Stimulated activated CD8-positive, alpha-beta memory T cell treated with anti-CD3 and anti-CD28 coated beads, Interleukin-2, amount 100 ng/mL, for 1 hour (primary cell): ENCODE measurements at places on chromosomes 1 and 21.

DNA sequence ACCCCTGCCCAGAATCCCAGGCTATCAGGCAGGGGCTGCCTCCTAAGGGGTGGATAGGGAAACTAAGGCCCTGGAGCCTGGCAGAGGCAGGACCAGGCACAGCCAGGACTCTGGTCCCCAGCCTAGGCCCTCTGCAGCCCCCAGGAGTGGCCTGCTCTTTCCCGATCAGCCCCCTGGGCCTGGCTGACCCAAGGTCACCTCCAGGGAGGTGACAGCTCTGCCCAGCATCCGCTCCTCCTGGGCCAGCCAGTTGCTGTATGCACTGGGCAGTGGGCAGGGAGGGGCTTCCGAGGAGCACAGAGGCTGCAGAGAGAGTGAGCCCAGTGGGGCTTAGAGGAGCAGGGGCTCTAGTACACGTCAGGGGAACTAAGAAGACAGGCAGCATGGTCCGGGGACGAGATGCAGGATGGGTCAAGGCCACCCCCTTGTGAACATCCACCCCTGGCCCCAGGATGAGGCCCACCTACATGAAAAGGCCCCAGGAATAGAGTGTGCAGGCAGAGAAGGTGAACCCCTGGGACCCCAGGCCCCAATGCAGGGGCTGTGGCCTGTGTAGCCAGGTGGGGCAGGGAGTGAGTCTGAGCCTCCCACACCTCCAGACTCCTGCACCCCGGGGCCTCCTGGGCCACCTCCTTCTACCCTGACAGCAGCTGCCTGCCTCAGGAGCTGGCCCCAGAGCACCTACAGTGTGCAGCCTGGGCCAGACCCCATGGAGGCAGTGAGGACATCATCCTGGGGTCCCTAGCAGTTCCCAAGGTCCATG lies 32.8 kb downstream of the WNT9A start:
- no peak for DNase-seq

DNA sequence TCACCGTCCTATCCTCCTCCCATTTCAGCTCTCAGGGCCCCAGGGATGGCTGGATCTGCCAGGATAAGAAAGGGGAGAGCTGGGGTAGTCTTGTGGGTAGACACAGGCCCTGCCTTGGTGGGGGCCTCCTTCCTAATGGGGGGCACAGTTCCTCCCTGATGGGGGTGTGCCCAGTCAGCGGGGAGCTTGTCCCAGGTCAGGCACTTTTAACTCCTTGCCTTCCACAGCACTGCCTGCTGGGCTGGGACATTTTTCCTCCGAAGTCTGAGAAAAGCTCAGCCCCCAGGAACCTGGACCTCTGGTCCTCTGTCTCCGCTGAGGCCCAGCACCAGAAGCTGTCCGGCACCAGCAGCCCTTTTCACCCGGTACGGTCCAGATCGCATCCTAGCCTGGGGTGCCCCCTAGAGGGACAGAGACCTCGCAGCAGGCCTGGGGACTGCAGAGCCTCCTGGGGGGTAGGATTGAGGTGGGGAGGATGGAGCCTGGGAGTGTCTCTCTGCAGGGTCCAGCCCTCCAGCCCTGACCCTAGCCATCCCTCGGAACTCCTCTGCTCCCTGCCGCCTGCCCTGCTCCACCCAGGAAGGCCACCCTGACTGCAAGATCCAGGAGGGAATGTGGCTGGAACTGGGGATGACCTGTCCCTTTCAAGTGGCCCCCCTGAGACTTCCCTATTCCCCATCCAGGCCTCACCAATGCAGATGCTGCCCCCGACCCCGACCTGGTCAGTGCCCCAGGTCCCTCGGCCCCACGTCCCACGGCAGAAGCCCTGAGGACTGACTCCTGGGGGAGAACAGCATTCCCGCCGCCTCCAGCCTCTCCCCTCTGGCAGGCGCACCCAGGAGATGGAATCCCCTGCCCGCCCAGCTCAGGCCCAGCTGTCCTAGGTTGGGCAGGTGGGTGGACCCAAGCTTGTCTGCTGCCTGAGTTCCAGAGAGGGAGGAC lies 12.0 kb downstream of the MIIP start:
- DNase-seq: no peak

- DNase-seq: no peak
Observed at GRCh38 chr1:41856944-41857285, 61.8 kb downstream of the HIVEP3 start.

DNA sequence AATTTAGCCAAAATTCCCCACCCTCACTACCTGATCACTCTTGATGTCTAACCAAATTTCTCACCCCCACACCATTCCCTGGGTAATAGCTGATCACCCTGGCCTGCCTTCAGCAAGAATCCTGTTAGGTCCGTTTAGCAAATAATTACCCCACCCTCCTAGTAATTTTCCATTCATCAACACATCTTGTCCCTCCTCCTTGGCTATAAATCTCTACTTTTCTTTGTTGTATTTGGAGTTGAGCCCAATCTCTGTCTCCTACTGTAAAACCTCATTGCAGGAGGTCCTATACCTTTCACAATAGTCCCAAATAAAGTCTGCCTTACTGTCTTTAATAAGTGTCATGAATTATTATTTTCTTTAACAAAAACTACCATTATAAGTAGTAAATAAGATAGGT lies 6.9 kb upstream of the PRKAA2 start:
- no peak for DNase-seq

DNA sequence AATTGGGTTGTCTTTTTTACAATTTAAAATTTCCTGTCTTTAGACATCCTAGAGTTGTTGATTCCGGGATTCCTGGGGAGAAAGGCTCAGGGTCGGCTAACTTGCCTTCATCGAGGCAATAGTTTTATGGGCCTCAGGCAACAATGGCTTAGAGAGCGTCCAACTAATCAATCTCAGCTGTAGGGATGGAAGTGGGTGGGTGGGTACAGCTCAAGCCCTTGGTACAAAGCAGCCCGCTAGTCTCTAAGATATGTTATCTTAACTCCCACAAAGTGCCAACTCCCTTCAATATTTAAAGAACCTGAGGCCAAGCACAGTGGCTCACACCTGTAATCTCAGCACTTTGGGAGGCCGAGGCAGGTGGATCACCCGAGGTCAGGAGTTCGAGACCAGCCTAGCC lies 6.9 kb upstream of the FMN2 start:
- DNase-seq: no peak

GRCh38 chr1:169121146-169121923 lies 14.8 kb downstream of the ATP1B1 start:
- no peak for DNase-seq

DNA sequence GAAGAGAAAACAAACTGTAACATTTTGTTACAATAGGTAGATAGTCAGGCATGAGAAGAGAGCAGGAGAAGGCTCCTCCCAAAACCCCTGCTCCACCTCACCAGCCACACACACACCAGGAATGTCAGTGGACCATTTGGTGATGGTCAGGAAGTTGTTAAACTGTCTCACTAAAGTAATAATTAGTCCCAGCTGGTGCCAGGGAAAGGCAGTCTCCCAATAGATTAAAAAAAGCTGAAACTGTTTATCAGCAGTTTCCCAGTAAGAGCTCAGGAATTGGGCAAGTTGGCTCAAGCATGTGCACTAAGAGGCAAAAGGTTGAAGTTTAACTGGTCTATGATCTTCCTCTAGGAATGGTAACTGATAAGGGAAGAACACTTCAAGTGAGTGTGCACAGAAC lies 249.6 kb downstream of the COL11A1 start:
- no peak for DNase-seq

- no peak for DNase-seq
Observed at GRCh38 chr1:240496941-240497340, 115.0 kb downstream of the GREM2 start.

GRCh38 chr1:61245696-61246400 lies 163.5 kb downstream of the NFIA start:
- no peak for DNase-seq

DNA sequence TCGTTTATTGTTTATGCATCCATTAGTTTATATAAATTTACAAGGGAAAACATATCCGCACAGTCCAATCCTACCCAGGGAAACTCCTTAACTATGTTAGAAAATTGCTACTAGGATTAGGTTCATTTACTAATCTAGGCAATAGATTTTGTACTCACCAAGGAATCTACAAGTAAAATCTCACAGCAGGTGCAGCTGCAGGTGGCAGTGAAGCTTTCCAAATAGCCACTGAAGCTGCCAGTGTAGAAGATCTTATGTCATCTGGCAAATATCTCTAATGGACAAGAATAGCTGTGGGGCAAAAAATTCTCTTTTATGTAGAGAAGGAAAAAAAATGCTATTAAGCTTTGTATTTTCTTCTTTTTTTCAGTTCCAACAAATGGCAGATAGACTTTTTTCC lies 963.4 kb upstream of the ADGRL4 start:
- no peak for DNase-seq

DNA sequence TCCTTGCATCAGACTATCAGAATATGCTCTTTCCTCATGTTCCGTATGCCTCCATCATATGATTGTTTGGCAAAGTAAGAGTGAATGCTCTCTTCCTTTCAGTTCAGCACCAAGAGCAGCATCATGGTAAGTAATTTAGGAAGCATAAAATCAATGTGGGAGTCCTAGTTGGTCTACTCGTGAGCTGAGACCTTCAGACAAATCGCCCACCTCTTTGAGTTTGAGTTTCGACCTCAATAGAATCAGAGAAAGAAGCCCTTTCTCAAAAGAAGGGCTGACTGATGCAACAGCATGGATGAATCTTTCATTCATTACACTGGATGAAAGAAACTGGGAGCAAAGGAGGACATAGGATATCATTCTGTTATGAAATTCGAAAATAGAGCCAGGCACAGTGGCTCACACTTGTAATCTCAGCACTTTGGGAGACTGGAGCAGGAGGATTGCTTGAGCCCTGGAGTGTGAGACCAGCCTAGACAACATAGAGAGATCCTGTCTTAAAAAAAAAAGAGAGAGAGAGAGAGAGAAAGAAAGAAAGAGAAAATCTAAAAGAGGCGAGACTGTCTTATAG lies 112.5 kb downstream of the ZC3H11B start:
- DNase-seq: no peak

- DNase-seq: no peak
Observed at GRCh38 chr1:79920960-79921669, 914.6 kb upstream of the ADGRL4 start.

- no peak for DNase-seq
Observed at GRCh38 chr1:35857830-35858229, 25.2 kb upstream of the AGO1 start.

DNA sequence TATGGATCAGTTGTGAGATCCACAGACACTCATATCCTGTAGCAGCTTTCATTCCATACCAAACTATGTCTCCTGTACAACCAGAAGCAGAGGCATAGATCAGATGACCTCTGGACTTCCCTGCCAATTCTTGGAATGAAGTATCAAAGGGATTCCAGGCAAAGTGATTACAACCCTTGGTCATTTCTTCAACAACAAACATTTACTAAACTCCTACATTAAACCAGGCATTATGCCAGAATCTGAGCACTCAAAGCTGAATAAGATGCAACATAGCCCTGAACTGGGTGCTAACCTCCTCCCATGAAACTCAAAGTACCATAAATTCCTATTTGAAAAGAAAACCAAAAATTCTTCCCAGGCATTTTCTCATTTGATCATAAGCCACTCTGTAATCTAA lies 121.2 kb upstream of the SGIP1 start:
- DNase-seq: no peak

- no peak for DNase-seq
Observed at GRCh38 chr1:8646996-8647395, 170.4 kb downstream of the RERE start.

DNA sequence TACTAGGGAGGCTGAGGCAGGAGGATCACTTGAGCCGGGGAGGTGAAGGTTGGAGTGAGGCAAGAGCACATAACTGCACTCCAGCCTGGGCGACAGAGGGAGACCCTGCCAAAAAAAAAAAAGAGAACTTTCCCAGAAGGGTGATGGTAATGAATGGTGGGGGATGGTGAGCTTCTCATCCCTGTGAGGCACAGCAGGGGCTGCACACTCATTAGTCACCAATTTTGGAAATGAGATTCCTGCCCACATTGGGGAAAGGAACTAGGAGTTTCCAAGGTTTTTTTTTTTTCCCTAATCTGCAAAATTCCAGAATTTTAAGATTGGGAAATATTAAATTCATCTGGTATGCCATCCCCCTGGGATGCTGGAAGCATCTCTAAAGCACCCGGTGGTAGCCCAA lies 50.2 kb upstream of the SSBP3 start:
- no peak for DNase-seq

DNA sequence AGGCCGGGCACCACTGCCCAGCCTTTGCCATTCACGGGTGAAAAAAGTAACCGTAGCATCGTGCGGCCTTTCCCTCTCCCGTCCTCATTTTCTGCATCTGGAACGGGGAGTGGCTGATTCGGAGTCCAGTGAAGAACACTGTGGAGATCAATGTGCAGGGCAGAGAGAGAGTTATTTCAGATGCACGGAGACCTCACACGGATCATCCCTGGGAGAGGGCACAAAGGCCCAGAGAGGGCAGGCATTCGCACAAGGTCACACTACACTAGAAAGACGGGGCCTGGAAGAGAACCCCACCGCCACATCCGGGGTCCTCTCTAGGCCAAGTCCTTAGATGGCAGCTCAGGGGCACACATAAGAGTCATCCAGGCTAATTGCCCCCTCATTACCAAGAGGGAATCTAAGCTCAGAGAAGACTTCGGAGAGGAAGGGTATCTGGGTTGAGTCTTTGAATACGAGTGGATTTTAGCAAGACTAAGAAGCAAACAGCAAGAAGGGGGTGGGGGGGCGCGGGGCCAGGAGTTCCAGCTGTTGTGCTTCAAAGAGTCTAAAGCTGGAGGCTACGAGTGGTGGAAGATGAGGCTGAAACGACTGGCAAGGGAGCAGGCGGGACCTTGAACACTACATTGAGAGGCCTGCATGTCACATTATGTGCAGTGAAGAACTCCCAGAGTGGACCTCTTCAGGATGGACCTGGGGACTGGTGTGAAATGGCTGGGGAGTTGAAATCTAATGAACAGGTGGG lies 857 bp downstream of the GPX7 start:
- no peak for DNase-seq

DNA sequence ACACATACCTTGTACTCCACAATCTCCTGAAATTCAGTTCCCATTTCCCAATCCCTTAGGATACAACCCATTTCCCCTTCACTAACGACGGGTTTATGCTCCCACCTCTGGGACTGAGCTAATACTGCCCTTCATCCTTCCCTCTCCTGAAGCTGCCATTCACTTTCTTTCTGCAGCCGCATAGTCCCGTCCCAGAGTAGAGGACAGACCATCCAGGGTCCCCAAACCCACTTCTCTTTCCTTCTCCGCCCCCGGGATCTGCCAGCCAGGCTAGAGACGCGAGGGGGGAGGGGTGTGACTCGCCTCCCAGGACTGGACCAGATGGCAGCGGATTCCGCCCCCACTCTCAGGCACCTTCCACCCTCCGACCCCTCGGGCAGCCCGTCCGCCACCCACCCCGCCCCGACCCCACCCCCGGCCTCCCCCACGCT lies 679 bp downstream of the ABL2 start:
- DNase-seq: no peak

DNA sequence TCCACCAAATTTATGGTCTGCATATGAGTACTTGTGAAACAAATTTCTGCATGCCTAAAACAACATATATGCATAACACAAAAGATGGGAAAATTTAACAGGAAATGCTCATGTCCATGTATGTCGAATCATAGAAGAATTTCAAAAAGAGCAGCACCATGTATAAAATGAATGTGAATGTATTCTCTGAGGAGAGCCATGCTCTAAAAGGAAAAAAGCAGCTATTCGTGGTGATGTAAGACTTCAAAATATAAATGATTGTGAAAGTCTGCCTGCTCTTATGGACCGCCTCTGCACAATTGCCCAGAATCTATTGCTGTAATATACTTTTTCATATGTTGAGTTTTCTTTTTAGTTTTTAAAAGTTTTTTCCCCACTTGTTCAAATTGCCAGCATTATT lies 66.8 kb downstream of the EPB41 start:
- DNase-seq: no peak

GRCh38 chr21:31660259-31660565 lies 719 bp downstream of the SOD1 start:
- DNase-seq: no peak
